IPS DF 19.7 (cell line): ENCODE measurements at places on chromosomes 1 and 21.

DNA sequence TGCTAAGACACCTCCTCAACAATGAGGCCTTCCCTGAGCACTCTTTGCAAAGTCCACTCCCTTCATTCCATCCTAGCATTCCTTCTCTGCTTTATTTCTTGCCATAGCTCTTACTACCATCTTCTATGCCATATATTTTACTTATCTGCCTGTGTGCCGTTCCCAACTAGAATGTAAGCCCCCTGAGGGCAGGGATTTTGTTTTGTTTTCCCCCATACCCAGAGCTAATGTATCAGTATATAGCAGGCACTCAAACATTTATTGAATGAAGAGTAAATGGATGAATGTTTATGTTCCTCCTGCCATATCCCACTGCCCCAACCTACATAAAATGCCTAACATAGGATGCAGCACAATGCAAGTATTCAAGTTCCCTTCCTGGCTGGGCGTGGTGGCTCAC, 14.9 kb upstream of the PPP1R15B start:
- DNase-seq: no peak

- no peak for DNase-seq
Observed at GRCh38 chr1:192534666-192535065, 40.9 kb upstream of the RGS1 start.

DNA sequence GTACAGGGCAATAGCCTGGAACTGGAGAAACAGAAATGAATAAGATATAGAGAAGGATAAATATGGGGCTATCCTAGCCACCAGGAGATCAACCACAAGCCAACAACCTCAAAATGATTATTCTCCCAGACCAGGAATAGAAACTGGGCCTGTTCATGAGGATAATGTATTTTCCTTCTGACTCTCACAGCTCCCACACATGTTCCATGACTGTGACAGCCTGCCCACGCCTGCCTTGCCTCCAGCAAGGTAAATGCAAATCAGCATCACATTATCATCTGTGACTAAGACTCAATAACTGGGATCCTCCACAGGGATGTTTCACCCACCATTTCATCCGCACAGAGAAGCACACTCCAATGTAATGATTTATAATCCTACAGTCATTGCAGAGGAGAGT, 3.3 kb downstream of the ENSA start:
- no peak for DNase-seq

- no peak for DNase-seq
Observed at GRCh38 chr1:187046293-187046692, 217.5 kb downstream of the PLA2G4A start.

- no peak for DNase-seq
Observed at GRCh38 chr1:155888481-155888880, 22.7 kb downstream of the RIT1 start.

DNA sequence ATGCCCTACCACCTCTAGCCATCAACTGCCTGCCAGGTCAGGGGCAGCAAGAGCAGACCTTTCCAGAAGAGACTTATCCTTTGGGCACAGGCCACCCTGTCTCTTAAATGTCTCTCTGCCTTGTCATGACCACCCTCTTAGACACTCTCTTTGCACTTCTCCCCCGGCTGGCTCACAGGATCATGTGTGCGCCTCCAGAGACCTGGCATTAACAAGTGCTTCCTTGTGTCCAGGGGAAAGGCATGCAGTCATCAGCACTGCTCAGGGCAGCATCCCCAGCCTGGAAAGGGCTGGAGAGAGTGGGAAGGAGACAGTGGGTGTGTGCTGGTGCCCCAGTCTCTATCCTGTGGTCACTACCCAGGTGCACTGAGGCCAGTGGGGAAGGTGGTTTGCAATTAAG, 85.2 kb upstream of the TLR5 start:
- no peak for DNase-seq

GRCh38 chr1:10692401-10693021, 103.9 kb downstream of the CASZ1 start:
- no peak for DNase-seq

DNA sequence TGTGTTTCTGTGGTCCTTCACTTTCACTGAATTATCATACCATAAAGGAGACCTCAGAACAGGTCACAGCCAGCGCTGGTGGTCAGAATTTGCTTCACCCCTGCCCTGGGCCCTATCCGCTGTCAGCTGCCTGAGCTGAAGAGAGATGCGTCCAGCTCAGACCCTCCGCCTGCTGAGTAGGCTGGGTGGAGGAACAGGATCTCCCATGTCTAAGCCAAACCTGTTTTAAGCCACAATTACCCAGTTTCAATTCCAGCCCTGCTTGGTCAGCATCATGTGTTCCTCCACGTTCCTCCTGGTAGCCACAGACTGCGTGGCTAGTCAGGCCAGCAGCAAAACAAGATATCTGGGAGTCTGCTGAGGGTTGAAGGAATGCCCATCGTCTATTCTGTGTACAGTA, 13.5 kb upstream of the BGLAP start:
- DNase-seq: no peak

DNA sequence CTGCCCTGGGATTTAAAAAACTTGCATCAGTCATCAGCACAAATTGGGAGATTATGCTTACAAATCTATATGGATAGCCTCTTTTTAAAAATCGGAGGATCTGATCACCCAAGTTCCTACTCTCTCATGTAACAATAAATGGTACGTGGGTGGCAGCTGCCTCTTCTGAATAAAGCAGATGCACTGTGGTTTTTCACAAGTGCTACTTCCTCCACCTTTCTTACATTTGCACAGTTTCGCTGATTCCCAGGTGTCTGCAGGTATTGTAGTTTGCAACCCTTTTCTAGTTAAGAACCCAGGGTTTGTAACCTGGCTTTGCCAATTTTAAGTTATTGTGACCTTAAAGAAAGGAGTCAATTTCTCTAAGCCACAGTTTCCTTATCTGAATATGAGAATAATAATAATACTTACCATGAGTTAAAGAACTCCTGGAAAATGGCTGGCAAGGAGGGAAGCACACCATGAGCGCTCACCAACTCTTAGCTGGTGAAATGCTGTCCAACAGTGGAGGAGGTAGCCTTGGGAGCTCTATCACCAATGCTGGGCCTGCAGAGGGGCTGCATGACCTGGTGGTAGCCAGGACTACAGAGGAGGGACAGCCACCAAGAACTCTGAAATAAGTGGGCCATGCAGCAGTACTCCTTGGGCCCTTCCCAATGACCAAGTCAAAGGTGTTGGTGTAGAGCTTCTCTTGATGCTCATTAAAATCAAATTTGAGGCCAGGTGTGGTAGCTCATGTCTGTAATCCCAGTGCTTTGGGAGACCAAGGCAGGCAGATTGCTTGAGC, 30.2 kb upstream of the KCNA2 start:
- no peak for DNase-seq

GRCh38 chr21:33731447-33731846, 89.1 kb downstream of the ITSN1 start:
- no peak for DNase-seq

DNA sequence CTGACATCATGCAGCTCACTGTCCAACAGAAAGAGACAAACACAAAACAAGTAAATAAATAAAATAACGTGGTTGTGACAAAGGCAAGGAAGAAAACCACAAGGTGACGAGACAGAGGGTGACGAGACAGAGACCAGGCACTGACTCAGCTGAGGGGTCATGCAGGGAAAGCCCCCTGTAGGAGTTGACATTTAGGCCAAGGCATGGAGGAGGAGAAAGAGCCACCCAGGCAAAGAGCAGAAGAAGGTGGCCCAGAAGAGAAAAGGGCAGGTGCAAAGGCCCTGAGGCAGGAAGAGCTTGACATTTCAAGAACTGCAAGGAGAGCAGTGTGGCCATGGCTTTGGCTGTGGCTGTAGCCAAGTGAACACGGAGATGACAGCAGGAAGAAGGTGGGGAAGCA, 65.1 kb upstream of the ID3 start:
- no peak for DNase-seq

- no peak for DNase-seq
Observed at GRCh38 chr1:10252508-10252907, 42.1 kb downstream of the KIF1B start.

DNA sequence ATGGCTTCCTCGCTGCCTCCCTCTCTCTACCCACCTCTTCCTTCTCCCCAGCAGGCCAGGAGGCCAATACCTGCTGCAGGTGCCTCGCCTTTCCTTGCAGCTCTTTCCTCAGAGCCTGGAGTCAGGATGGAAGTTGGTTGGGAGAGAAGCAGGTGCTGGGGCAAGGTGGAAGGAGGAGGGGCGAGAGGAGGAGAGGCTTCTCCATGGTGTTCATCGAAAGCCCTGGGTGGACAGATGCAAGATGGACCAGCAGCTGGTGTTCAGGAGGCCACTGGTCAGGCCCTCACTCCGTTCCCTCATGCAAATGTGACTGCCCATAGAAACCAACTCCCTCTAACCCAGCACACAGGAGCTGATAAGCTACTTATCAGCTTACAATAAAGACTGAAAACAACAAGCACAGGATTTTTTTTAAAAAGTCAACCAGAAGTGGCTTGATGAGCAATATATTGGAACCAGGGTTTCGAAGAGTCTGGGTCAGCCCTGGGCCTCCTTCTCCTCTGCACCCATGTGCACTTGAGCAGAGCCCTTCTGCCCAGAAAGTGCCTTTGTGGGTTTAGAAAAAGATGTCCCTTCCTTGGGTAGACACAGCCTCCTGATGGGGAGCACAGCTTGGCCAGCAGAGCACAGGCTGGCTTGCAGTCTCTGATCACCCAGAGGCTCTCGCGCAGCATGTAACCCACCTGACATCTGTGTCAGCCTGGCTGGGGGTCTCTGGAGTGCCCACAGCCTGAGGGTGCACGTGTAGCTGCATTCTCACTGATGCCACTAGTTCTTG, 16.6 kb upstream of the GSTM4 start:
- no peak for DNase-seq

DNA sequence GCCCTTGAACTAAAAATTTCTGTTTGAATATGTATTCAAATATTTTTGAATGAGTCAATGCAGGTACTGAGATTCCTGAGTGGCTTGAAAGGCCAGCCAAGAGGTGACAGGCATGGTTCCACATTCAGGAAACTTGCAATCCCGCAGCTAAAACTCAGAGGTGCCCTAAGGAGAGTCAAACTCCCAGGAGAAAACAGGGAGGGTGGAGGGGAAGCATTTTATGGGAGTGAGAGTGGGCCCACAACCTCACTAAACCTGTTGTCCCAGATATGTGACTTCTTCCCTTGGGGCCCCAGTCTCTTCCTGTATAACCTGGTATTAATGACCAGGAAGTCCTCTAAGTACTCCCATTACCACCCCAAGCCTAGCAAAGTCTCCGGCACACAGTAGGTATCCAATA, 189.6 kb downstream of the PLPP3 start:
- no peak for DNase-seq

DNA sequence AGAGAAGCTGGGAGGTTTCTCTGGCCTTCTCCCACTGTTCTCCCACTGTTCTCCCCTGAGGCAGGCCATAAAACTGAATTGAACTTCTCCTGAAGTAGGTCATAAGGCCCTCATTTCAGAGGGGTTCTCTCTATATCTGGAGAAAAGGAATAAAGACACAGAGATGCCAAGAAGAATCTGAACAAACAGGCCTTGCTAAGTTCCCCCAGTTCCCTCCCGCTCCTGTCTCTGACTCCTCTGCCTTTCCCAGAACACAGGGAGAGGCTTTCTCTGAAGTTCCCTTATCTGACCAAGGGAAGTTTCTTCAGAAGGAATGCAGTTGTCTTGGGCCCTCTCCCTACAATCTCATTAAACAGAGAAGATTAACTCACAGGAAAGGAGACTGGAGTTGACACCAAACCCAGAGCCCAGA, 83.4 kb downstream of the SLC16A1 start:
- no peak for DNase-seq

- no peak for DNase-seq
Observed at GRCh38 chr1:245807954-245808719, 653.4 kb downstream of the KIF26B start.

DNA sequence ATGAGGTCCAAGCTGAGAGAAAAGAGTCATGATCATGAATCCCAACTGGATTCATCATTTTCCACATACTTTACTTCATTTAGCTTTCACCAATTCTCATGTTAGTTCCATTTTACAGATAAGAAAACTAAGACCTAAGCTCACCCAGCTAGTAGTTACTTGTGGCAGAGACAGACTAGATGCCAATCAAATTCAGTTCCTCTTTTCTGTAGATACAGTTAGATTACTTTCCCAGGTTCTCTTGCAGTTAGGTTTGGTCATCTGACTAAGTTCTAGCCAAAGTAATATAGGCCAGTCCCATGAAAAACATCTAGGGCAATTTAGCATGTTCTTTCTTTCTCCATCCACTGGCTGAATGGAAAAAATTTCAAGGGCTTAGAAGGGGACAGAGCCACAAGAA, 8.9 kb upstream of the KCND3 start:
- no peak for DNase-seq

GRCh38 chr1:161198194-161198896, 509 bp downstream of the ADAMTS4 start:
- DNase-seq: no peak

DNA sequence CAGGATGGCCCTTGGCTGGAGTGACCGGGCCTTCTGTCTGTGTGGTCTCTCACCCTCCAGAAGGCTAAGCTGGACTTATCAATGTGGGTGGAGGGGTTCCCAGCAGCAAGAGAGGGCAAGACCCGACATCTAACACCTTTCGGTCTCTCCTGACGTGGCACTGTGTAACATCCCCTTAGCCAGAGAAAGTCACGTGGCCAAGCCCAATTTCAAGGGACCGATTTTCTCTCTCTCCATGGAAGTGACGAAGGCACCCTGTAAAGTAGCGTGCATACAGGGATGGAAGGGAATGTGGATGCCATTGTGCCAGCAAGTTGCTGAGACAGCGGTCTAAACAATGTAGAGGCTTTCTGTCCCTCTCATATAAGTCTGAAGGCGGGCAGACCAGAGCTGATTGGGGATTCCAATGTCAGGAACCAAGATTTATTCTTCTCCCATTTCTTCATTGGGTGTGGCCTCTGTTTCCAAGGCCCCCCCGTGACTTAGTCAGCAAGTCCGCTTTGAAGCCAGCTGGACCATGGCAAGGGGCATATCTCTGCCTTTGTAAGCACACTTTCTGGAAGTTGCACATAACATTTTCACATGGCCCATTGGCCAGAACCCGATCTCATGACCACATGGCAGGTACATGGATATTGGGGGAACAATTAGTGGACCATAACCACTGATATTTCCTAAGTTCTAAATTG, 12.5 kb downstream of the MX1 start:
- no peak for DNase-seq

- DNase-seq: no peak
Observed at GRCh38 chr1:168676029-168676812, 52.8 kb downstream of the DPT start.

- DNase-seq: no peak
Observed at GRCh38 chr1:84693785-84694184, 3.5 kb upstream of the SSX2IP start.
